ENCODE measurements at places on chromosomes 5 and 9.

DNA sequence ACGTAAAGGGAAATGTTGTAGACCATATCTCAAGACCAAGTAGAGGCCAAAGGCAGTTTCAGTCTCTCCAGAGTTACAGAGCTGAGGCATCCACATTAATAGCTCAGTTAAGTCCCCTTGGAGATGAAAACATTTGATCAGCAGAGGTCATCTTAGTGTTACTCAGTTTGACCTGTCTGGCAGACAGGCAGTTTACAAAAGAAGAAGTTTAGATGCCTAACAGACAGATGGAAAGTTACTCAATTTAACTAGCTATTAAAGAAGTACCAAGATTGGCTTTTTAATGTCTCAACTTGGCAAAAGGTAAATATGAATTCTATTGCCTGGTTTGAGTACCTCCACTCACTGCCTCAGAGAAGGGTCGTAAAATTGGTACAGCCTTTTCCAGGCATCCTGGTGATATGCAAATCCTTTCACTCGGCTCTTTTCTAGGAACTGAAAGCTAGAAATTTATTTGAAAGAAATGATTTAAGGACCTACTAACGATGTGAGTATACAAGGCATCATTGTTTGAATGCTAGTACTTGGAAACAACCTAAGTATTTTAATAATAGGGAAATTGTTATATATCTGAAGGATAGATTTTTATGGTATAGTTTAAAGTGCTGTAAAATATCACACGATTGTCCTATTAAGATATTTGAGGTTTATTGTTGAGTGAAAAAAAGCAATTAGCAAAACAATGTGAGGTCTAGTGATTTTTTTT is 14.8 kb downstream of the ACO1 start:
- DNase-seq, result no peak

- DNase-seq, result no peak
Measured at GRCh38 chr5:163105456-163105855, 331.9 kb upstream of the CCNG1 start.

DNA sequence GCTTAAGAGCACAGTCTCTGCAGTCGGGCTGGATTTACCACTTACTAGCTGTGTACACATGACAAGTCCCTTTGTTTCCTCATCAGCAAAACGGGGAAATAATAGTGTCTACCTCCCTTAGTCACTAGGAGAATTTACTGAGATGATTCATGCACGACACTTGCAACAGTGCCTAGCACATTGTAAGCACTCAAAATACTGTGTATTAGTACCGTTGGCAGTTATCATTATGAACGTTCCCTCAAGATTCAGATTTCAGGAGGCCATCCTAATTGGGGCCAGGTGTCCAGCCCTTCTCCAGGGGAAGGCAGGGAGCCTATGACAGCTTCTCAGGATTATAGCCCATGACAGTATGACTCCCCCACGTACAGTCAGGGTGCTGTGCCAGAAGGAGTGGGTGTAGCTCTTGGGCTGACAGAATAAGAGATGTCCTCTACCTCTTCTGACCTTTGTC is 164.3 kb downstream of the DOCK2 start:
- no peak for DNase-seq

DNA sequence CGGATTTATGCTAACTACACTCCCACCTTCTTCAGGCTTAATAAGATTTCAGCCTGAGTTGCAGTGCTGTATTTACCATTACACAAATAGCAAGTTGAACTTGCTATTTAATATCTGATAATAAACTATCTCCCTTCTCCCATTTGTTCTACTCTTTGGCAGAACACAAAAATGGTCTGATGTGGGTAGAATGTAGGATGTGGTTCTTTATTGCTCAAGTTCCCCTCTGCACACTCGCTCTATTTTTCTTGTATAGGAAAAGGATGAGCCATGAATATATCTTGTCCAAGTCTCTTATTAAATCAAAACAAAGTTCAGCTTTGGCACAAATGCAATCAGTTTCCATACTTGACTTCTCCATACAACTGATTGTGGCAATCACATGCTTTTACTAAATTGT is 37.2 kb upstream of the KIF2A start:
- DNase-seq, result no peak

DNA sequence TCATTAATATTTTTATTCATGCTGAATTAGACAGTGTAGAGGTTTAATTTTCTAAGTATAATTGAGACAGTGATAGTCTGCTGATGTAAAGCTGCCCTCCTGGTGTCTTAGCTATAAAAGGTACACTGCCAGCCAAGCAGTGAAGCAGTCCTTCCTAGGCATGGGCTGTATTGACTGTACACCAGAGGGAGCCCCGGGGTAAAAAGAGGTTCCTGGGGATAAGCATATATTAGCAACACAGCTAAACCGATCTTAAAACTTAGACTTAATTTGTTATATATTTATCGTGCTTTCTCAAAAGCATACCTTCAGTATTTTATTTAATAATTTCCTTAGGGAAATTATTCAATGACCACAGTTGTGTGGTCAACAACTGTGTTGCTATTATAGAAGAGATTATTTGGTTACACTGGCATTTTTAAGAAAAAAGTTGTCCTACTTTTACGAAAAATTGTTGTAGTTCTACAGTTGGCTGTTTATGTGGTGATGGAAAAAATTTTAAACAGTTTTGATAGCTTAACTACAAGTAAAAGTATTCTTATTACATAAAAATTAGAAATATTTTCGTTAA is 68.8 kb downstream of the ELL2 start:
- DNase-seq, result peak; percentile 67

DNA sequence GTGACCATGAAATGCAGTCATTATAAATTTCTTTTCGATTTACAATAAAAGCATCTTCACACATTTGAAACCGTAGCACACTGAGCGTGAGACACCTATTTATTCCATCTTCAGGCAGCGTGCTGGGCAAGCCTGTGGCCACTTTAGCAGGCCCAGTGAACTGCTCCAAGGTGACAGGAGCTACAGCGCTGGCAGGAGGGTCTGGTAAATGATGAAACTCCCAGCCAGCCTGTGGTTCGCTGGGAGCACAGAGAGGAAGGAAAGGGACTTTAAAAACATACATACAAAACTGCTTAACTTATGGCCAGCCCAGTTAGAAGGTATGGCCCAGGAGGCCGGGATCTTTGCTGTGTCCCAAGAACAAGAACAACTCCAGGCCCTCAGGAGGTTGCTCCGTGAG is 5.1 kb downstream of the RAPGEF1 start:
- DNase-seq, result no peak

DNA sequence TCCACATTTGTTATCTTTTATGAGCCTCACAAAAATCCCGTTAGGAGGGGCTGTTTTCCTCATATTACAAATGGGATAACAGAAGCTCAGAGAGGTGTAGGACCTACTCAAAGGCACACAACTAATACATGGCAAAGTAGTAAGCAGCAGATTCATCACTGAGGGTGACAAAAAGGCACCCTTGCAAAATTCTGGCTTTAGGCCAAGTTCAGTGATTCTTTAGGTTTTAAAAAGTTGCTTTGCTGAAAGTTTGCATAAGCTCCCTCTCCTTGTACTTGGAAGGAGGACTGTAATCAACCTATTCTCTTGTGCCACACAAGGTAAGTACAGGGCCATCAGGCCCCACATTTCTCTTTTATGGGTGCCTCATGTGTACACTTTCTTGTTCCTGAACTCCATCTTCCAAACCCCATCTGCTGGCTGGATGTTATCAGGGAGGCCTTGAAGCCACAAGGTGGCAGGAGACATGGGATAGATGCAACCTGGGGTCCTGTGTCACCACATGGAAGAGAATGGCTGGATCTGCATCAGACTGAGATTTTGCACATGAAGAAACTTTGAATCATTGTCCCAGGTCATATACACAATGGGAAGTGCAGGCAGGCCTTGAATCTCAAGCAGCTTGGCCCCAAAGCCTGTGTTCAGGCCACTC is 311.6 kb downstream of the MSX2 start:
- DNase-seq, result peak; percentile 28

DNA sequence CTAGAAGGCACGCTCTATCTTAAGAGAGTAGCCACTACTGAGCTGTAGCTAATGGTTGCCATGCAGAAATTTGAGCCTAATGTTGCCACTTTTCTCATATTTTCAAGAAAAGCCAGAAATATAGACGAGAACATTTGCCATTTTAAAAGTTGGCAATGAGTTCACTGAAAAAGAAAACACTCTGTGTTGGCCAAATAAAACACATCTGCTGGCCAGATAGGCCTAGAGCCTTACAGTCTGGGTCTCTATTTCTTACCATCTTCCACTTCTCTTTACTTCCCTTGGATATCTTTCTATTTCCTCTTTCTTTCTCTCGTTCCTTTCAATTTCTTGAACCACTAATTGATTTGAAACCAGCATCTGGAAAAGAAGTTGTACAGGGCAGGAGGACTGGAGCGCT is 36.6 kb upstream of the VCAN start:
- no peak for DNase-seq

- DNase-seq, result no peak
Measured at GRCh38 chr9:107466826-107467225, 22.7 kb downstream of the KLF4 start.

GRCh38 chr5:112929336-112930081 is 7.5 kb upstream of the REEP5 start:
- no peak for DNase-seq
